ENCODE measurements at places on chromosomes 16 and 17.

DNA sequence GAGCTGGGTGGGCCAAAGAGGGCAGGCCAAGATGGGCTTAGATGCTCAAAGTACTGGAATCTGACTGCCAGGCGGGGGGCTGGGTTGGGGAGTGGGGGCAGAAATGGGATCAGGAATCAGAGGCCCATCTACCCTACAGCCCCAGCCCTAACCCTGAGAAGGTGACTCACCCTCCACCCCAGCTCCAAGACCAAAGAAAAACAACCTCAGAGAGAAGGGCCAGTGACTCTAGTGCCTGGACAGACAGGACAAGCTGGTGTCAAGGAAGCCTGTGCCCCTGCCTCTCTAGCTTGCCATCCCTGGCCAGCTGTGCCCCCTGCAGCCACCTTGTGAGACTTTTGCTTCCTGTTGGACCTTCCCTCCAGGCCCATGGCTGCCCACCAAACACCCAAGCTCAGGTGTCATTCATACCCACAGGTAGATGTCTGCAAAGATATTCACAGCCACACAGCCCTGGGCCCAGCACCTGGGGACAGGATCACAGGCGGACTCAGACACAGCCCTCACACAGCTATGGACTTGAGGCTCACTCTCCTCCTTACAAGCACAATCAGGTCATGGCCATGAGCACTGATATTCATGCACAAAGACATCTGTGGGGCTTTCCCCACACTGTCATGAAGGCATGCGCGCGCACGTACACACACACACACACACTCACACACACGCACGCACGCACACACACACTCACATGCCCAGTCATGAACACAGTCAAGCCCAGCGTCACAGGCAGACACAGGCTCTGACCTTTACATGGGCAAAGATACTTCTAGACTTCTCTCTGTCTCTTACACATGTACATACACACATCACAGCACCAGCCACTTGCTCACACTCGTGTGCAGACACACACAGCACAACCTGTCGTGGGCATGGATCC, 2.8 kb downstream of the WNT3 start:
- DNase-seq, result no peak

DNA sequence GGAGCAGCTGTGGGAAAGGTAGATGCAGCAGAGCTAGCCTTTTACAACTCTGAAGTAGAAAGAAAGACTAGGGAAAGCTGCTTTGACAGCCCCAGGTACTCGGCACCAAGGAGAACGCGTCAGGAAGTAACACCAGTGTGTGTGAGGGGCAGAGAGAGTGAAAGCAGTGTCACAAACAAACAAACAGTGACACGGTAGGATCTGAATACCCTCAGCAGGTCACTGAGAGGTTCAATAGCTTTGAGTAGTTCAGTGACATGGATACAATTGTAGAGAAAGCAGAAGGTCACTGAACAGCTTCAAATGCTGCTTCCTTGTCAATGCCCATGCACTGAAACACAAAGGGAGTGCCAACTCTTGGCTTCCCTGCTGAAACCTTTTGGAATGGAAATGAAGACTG, 150.3 kb upstream of the C17orf78 start:
- DNase-seq, result no peak

DNA sequence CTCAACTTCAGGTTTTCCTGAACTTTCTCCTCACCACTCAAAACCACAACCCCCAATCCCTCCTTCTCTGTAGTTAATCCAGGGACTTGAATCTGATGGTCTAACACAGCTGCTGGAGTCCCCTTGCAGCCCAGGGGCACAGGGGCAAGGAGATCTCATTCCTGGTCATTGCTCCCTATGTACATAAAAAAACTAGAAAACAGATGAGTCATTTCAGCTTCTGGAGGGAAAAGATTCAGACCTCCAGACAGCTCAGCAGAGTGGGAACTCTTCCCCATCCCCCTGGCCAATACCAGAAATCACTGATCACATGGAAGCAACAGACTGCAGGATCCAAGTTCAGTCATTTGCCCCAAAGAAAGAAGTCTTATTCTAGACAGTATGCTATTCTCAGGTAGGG, 62.1 kb downstream of the DYNLRB2 start:
- DNase-seq, result no peak

- no peak for DNase-seq
Observed at GRCh38 chr16:49468611-49469310, 95.2 kb downstream of the C16orf78 start.

- no peak for DNase-seq
Observed at GRCh38 chr16:19757026-19757425, 39.0 kb downstream of the IQCK start.

All from SW480 (cell line).